GM13976 (cell line): ENCODE measurements at places on chromosomes 11 and 22.

GRCh38 chr22:31944700-31945442, 536 bp downstream of the YWHAH start:
- DNase-seq = no peak

GRCh38 chr22:20433191-20433590, 4.4 kb downstream of the SCARF2 start:
- DNase-seq = peak; percentile 18

GRCh38 chr11:10400856-10401255, 54.2 kb upstream of the AMPD3 start:
- no peak for DNase-seq

GRCh38 chr22:45731798-45732495, 60.3 kb downstream of the ATXN10 start:
- no peak for DNase-seq

DNA sequence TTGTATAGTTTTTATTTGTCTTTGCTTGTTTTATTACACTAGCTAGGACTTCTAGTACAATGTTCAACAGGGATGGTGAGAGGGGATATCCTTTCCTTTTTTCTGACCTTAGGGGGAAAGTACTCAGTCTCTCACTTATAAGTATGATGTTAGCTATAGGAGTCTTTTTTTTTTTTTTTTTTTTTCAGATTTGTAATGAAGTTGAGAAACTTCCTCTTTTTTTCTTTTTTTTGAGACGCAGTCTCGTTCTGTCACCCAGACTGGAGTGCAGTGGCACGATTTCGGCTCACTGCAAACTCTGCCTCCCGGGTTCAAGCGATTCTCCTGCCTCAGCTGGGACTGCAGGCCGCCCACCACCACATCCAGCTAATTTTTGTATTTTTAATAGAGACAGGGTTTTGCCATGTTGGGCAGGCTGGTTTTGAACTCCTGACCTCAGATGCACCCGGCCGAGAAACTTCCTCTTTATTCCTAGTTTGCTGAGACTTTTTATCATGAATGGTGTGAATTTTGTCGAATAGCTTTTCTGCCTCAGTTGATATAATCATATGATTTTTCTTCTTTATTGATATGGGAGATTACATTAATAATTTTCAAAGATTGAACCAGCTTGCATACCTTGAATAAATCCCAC, 10.9 kb downstream of the TRIM22 start:
- no peak for DNase-seq

DNA sequence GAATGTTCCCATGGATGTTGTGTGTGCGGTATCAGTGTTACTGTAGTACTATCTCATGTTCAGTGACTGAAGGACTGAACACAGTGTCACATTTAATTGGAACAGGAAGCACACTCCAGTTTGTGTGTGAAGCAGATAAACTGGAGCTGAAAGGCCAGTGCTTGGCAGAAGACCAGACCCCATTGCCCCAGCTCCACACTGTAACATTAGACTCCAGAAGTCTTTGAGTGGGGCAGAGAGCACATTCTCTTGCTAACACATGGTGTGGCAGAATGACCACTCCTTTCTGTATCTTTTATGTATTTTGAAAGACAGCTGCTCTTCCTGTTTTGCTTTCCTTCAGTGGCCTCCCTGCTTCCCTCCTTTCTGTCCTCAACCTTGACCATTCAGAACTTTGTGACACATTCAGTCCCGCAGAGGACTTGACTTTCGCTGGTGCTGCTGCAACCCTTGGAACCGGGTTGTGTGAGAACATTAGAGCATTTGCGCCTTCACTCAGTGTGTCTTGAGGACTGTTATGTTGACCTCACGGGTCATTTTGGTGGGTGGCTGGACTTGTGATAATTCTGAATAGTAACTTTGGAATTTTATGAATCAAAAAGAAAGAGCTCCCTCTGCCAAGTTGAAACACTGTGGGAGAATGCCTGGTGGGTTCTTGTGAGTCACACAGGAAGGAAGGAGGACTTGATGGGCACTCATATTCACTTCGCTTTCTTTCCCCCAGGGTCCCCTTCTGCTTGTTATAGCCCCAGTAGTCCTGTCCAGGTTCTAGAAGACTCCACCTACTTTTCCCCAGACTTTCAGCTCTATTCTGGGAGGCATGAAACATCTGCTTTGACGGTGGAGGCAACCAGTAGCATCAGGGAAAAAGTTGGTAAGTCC, 26.4 kb downstream of the AMOTL1 start:
- no peak for DNase-seq

- DNase-seq = no peak
Measured at GRCh38 chr11:130189492-130190210, 30.1 kb downstream of the ST14 start.

- DNase-seq = no peak
Measured at GRCh38 chr11:17521106-17521900, 22.9 kb downstream of the USH1C start.

DNA sequence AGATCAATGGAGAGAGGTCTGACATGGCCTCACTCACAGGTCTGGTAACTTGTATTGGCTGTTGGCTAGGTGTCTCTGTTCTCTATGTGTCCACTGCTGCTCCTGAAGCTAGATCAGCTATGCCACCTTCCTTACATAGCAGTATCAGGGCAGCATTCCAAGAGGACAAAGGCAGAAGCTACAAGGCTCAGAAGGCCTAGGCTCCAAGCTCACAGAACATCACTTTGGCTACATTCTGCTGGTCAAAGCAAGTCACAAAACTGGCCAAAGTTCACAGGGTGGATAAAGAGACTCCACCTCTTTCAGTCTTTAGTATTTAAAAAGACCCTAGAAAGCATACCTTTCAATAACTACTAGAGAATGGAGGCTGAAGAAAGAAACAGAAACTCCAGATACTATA, 4.1 kb downstream of the SLC5A12 start:
- no peak for DNase-seq

GRCh38 chr11:104655066-104655465, 243.2 kb downstream of the CASP12 start:
- DNase-seq = no peak

- DNase-seq = no peak
Measured at GRCh38 chr22:50245214-50246072, 620 bp upstream of the TUBGCP6 start.

DNA sequence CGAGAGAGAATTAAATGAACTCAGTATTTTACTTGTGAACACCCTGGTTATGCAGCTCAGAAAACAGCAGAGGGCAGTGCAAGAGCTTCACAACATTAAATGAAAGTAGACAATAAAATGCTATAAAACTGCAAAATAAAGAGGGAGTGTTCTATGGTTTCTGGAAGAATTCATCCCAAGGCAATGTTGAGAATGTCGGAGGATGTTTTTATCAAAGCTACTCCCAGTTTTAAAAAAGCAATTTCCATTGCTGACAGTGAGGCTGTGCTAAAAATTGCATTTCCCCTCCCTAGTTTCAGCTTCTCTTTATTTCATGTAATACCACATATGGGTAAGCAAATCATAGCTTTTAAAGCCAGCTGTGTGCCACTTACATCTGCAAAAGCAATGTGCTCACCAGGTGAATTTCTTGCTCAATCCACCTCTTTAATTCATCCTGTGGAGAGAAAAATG, 296.8 kb downstream of the RAB38 start:
- no peak for DNase-seq

DNA sequence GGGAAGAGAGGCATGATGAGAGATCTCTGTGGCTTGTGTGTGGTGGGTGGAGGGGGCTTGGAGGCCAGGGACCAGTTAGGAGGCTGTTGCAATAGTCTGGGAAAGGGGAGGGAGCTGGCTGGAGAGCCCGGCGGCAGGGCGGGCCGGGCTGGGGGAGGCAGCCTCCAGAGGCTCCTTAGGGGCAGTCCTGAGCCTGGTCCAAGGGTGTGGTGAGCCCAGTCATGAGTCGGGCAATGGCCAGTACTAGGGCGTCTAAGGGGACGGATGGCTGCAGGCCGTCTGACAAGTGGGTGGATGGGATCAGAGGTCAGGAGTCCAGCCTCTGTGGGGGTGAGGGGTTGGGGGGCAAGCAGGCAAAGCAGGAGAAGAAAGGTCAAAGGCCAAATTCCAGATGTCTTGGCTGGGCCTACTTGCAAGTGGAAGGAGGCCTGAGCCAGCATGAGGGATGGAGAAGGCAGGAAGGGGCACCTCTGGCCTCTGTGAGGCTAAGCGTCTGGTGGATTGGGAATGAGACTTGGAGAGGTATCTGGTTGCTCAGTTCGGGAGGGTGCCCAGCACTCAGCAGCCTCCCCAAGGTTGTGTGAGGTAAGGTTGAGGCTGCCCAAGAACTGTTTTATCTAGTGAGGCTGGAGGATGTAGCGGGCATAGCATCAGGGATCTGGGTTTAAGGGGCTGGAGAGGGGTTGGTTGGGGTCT, 6.0 kb upstream of the CD248 start:
- no peak for DNase-seq

- no peak for DNase-seq
Measured at GRCh38 chr22:43475549-43476076, 63.8 kb downstream of the MPPED1 start.

- no peak for DNase-seq
Measured at GRCh38 chr11:30481330-30481729, 104.8 kb downstream of the MPPED2 start.

DNA sequence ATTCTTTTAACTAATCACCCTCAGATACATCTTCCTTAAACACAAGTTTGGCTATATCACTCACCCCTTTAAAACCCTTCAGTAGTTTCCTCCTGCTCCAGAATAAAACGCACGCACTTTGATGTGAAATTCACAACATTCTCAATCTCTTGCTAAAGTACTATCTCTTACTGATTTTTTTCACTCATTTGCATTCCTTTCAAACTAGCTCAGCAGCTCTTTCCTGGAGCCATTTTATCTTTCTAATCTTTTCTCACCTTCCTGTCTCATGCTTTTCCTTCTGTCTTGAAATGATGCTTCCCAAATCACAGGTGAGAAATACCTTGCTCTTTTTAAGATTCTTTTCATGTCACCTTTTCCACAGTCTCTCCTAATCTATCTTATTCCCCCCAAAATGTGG, 1074.4 kb downstream of the DLG2 start:
- no peak for DNase-seq

GRCh38 chr22:27776650-27776958, 25.0 kb downstream of the MN1 start:
- DNase-seq = no peak

GRCh38 chr11:66676282-66676919, 1.3 kb downstream of the RBM4B start:
- no peak for DNase-seq

GRCh38 chr11:106717222-106717621, 301.1 kb downstream of the GUCY1A2 start:
- DNase-seq = no peak

GRCh38 chr11:33835143-33835878, 56.6 kb downstream of the LMO2 start:
- DNase-seq = no peak

DNA sequence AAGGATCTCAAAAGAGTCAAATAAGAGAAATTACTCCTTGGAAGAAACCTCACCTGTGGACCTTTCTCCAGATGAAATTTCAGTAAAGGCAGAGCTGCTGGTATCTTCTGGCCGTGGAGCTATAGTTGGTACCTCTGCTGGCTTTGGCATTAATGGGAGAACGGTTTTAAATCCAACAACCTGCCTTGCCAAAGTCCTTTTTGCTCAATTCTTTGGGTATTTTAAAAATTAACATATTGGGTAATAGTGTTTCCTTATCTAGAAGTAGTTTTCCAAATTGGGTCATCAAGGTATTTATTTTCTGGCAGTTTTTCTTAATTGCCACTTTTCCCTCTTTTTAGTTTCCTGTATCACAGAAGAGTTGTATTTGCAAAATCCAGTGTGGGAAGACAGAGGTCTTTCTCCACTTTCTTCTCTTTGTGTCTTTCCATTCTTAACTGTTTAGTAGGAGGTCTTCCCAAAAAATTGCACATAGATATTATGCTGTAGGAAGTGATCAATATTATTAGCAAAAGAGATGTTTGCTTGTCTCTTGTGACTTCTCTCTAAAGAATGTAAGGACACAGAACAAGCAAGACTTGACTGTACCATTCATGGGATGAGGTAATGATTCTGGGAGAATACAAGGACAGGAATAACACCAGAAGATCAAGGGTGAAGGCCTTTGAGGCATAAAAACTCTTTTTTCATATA, at the start of gene SAA4:
TSS of gene SAA4 (minus strand) at position 139 of the 693 bp plus-strand sequence. CDS start 876 bp downstream, outside the sequence.
- DNase-seq = no peak

DNA sequence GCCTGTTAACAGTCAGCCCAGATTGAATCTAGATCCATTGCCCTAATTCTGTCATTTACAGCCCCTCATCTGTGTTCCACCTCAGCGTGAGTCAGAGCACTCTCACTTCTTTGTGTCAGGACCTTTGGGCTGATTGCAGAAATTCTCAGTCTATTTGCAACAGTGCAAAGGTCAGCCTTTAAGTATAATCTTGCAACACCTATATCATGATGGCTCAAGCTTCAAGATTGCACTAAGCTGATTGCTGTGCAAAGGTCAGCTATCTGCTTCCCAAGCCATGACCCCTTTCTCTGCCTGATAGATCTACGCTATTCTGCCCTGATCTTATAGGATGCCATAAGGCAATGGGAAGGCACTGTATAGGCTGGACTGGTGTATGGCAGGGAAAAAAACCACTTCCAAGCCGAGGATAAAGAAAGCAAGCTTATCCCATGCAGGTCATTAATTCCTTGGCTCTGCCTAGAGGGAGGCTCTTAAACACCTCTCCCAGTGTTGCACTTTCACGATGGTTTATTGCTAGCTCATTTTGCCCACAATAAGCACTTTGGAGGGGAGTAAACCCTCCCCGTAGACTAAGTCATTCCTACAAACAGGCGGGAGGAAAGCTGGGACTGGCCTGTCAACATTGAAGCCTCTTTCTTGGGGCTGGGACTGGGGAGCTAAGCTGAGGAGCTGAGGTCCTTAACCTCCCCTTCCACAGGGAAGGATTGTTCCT, 100.6 kb downstream of the RRAS2 start:
- DNase-seq = no peak

DNA sequence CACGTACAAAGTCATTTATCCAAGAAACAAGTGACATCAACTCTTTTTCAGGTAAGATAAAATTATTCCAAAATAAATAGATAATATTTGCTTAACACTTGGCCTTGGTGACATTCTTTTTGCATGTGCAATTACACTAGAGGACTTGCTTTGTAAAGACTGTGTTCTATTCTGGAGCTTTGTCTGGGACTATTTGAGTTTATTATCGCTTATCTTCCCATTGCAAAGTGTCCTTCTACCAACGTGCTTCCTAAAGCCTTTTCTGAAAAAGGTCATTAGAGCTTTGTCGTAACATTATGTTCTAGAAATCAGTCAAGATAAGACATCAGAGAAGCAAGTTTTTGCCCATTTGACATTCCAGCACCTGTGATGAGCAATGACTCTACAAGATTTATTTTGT, 78.3 kb upstream of the MYO18B start:
- DNase-seq = no peak
